D721Med (cell line): ENCODE measurements at places on chromosomes 3 and 15.

- no peak for DNase-seq
Observed at GRCh38 chr15:61158504-61159407, 70.3 kb downstream of the RORA start.

- DNase-seq = no peak
Observed at GRCh38 chr3:125200731-125201139, 11.8 kb downstream of the SLC12A8 start.

- DNase-seq = no peak
Observed at GRCh38 chr3:7917443-7918151, 584.0 kb upstream of the LMCD1 start.

DNA sequence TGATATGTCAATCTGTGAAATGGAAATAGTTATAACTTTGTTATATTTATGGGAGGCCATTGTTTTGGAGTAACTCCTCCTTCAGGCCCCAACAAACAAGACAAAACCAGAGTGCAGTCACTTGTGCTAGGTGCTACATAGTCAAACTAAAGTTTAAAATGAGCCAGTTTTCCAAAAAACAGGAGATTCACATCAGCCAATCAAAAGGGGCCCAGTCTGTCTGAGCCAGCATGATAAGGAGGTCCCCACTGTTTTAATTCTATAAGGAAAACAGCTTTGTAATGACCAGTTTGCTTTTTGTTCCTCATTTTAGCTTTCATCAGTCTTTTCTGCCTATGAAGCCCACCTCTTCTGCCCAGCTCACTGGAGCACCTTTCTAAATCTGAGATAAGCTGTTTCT, 94.7 kb upstream of the SLC7A14 start:
- DNase-seq = no peak

DNA sequence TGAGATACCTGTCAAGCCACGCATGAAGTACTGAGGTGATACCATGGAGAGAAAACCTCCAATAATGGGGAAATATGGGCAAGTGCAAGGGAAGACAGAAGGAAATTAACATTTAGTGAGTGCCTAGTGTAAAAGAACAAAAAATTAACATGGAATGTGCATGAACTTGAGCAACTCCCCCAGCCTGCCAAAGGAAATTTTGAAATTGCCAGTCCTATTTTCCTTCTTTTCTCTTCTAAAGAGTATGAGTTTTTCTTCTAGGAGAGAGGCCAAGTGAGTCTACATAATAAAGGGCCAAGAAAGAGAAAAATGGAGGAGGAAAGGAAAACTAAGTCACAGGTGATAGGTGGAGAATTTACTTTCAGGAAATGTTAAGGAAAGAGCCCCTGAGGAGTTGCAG, 602.4 kb upstream of the MDFIC2 start:
- DNase-seq = no peak

DNA sequence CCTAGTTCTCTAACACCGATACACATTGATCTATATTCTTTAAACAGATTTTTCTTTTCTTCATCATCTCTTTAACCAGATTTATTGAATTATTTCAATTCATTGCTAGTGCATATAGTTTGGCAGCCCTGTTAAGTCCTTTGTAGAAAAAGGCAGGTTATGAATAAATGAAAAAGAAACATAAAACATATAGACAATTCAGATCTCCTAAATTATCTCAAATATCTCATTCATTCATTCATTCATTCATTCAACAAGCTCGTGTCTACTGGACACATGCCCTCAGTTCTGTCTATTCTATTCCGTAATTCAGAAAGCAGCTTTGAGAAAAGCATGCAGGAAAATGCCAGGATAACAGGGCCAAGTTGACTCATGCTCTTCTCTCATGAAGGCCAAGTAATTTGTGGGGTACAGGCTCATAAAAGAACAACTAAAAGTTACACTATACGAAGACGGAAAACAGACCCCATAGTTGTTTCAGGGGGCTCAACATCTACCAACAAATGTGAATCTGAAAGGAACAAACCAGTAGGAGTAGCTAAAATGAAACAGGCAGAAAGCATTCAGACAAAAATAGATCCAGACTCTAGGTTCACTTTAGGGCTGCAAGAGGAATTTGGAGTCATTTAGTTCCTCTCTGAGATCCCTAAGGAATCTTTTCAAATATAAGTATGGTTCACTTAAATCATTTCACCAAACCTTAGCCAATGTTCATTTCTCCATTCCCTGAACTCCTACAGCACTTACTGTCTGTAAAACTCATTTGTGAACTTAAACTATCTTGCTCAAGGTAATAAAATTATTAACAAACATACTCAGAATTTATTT, 7.5 kb downstream of the ZNF148 start:
- DNase-seq = no peak

DNA sequence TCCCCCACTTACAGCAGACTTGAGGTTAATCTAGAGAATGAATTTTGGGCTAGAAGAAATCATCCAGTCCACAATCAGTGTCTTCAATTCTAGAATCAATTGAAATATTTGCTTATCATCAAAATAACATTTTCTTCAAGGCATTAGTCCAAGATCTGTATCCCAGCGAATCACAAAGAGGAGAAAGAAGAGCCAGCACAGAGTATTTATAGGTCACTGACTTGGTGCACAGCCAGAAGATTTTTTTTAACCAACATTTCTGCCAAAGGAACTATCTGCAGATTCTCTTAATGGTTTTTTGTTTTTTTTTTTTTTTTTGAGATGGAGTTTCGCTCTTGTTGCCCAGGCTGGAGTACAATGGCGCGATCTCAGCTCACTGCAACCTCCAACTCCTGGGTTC, 178.2 kb downstream of the TNIK start:
- no peak for DNase-seq

- no peak for DNase-seq
Observed at GRCh38 chr15:84976746-84977345, 4.8 kb upstream of the PDE8A start.

GRCh38 chr3:152058856-152059255, 185.4 kb downstream of the SUCNR1 start:
- DNase-seq = no peak

GRCh38 chr3:174342941-174343501, 516.1 kb upstream of the NAALADL2 start:
- no peak for DNase-seq

- DNase-seq = no peak
Observed at GRCh38 chr3:14462738-14463137, 60.3 kb downstream of the SLC6A6 start.

- no peak for DNase-seq
Observed at GRCh38 chr3:166114448-166114847, 277.2 kb upstream of the BCHE start.

- no peak for DNase-seq
Observed at GRCh38 chr3:30751610-30752299, 142.7 kb downstream of the GADL1 start.

- no peak for DNase-seq
Observed at GRCh38 chr3:42980209-42980608, 1.1 kb downstream of the GASK1A start.

DNA sequence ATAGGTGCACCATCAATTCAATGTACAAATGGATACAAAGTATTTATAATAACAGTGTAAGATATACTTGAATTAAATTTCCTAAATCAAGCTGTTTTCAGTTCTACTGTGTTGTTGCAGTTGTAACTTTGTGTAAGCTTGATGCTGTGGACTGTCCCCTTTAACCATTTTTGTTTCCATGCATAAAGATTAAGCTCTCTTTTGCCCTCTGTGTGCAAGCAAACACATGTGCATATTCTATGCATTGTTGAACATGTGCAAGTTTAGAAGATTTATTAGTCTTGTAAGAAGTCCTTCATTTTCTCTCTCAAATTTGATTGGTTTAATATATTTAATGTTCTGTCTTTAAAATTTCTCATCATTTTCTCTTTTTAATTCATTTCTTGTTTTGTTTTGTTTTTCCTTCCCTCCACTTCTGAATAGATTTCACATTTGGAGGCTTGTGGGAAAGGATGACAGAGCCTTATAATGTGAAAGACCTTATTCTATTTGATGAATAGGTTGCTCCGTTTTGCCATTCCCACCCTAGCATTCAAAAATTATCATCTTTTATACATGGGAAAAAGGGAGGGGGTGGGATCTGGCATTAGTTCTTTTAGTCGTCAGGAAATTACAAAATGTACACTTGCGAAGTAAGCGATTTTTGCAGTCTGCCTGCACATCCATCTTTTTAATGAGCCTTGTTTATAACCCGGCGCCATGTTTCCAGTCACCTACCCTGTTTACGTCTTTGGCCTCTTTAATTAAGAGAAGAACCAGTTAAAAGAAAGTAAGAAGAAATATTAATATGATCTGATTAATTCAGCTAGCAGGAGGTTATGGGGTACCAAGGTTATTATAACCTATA, 961.5 kb upstream of the NR2F2 start:
- DNase-seq = no peak

- no peak for DNase-seq
Observed at GRCh38 chr15:65399997-65400396, 22.2 kb upstream of the IGDCC3 start.

- no peak for DNase-seq
Observed at GRCh38 chr3:69712933-69713332, 26.3 kb upstream of the MITF start.

- DNase-seq = no peak
Observed at GRCh38 chr3:119500901-119501300, 2.6 kb downstream of the TIMMDC1 start.

DNA sequence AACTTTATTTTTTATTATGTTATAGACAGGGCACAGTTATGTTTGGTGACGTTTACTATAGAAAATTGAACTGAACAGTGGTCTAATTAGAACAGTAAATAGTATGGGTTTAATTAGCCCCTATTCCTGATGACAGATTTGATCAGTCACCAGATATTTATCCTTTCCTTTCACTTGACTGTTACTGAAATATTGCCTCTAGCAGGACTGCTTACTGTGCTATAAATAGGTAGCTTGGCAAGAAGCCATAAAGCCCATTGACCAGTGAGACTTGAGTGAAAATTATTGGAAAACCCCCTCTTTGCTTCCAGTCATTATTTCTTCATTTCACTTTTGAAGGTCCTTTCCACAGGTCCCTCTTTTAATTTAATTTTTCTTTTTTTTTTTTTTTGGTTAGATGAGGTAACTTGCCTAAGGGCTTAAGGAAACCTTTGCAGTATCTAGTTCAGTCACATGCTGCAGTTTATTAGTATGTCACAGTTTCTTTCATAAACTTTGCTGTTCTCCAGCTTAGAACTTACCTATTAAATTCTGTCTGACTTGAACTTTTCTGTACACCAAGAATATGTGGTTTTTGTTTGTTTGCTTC, 115.6 kb downstream of the ADAMTSL3 start:
- DNase-seq = no peak

GRCh38 chr3:112056451-112056929, 22.0 kb downstream of the TMPRSS7 start:
- DNase-seq = no peak

DNA sequence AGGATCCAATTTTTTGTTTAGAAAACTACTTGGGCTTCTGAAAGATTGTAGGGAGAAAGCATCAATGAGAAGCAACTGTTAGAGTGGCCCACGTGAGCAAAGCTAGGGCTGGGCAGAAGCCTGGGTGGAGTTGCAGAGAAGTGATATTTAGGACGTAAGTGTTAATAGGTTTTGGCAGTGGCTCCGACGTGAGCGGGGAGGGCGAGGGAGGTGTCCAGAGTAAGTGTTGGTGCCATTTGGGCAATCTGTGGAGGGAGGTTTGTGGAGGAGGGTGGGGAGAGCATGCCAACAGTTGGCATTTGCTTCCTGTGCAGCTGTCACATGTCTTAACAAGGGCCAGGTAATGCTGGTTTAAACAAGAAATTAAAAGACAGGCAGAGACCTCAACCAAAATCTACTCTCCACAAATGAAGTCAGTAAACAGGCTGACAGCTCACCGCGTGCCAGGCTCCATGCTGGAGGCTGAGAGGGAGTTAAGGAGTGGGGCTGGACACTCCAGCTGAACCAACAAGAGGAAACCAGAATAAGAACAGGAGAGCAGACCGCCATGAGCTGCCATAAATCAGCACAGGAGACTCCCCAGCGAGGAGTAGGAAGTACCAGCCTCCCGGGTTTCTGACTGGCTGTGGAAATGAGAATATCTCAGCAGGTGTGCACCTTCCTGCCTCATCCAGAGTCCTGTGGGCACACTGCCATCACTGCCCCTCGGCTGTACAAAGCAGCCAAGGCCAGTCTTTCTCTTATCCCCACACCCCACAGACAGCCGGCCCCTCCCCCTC, 232.6 kb downstream of the ABHD5 start:
- no peak for DNase-seq

DNA sequence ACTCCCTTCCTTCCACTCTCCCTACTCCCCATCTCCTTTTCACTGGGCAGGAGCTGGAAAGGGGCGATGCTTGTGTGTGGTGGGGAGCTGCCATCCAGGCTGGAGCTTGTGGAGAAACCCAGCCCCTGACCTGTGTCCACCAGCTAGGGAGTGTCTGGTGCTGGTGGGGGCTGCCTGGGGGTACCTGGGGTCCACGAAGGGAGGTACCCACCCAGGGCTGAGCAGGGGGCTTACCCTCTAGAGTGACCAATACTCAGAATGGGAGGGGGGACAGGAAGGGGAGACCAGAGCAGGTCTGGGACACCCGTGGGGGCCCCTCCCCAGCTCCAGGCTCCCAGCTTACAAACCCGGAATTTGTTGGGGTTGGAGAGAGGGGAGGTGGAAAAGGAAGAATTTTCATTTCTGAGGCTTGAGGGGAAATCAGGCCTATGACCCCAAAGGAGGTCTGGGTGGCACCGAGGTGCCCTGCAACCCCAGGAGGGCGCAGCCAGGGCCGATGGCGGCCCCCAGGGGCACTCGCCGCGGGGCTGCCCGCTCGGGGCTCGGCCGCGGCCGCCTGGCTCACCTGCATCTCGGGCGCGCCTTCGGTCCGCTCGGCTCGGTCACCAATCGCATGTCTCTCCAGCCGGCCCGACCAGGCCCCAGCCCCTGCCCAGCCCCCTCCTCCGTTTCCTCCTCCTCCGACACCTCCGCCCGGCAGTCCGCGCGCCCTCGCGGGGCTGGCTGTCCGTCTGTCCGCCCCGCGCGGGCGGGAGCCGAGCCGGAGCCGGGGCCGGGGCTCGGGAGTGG, 773 bp downstream of the LINGO1 start:
- DNase-seq = no peak

DNA sequence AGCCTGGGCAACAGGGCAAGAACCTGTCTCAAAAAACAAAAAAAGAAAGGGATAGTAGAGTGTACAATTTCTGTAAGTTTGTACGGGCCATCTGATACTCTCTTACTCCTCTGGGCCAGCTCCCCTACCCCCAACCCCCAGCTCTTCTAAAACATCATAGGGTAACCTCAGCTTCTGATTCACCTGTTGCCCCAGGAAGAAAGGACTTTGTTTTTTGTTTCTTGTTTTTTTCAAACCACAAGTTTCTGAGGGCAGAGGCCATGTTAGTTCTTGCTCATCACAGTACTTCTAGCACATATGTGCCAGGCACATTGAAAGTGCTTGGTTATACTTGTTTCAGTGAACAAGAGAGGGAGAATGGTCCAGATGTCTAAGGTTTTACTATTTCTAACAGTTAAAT, 20.2 kb downstream of the ATOSA start:
- no peak for DNase-seq
